ENCODE measurements at places on chromosomes 11 and 22. TPM values are rescaled to one million over a fixed set of nuclear protein-coding genes. Genes with fewer than 3 reads are reported as not detected.

The MAPK11 gene
- total RNA-seq = 9.4 TPM

The OR2D2 gene
- not detected for total RNA-seq

The GRIA4 gene
- total RNA-seq = not detected

The PRAME gene
- total RNA-seq = not detected

The CBLIF gene
- total RNA-seq = not detected

The CNGA4 gene
- 2.9 TPM for total RNA-seq

The SYT9 gene
- total RNA-seq = not detected

DNA sequence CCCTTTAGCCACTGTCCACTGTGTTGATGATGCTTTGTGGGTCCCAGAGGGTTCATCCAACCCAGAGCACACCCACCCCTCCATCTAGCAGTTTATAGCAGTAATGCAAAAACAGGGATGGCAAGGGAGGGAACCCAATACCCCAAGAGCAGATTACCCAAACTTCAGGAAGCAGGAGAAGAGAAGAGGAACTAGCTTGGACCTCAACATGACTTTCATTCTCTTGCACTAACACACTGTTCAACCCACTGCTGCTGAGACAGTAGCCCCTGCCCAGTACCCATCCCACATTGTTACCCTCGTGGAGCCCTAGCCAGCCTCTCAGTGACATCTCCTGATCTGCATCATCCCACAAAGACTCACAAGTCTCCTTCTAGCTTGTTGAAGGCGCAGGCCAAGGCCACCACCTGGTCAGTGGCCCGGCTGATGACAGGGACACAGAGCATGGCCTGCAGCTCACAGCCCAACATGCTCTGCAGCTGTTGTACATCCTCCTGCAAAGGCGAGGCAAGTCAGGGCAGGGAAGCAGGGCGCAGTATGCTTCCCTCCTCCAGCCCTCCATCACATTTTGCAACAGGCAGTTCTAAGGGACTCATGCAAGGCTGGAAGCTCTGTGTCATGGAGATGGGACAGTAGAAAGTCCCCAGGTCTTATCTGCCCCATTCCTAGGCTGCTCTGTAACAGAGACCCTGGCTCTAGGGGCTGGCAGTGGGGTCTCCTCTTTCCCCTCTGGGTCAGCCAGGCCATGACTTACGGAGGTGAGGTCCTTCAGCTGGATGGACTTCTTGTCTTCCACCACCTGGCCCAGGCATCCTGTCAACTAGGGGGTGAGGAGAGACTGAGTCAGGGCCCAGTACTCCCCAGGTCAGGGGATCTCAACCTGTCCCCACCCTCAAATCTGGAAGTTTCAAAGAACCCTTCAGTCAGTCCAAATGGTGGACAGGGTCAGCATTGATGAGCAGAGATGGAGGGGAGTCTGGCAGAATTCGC lies 85.5 kb downstream of the PDE2A start:
- H3K27ac ChIP-seq = no peak overlapping the region
- H3K27me3 ChIP-seq = no peaks in the 10 kb centered on the region
- H3K4me3 ChIP-seq = no peak overlapping the region
- DNase-seq = no peak
- peaks cover 24% of the 10 kb centered on the region for H3K4me1 ChIP-seq
- no peaks in the 10 kb centered on the region for H3K36me3 ChIP-seq

DNA sequence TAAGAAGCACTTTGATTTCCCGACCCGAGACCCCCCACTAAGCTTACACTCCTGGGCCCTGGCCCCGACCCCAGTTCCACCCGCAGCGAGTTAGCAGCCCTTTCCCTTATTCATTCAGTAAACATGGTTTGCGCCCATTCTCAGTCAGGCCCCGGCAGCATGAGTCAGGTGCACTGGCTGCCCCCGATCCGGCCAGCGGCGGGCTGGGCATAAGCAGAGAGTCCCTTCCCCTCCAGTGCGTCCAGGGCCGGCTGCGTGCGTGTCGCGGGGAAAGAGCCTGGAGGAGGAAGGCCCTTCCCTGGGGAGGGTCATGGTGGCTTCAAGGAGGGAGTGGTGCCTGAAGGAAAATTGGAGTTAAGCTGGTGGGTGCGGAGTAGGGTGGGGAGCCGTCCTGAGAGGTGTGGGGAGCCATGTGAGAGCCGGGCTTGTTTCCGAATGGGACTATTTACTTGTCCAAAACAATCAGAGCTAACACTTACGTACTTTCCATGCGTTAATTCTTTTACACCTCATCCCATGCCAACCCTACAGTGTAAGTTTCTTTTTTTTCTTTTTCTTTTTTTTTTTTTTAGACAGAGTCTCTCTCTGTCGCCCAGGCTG lies 657 bp downstream of the IGHMBP2 start:
- H3K36me3 ChIP-seq = peaks cover 28% of the 10 kb centered on the region
- peaks cover 20% of the 10 kb centered on the region for H3K4me1 ChIP-seq
- peak; percentile 42 for DNase-seq
- H3K27me3 ChIP-seq = no peaks in the 10 kb centered on the region
- peak overlapping the region; percentile 90 for H3K27ac ChIP-seq

GRCh38 chr22:17103351-17103750 lies 17.8 kb downstream of the TMEM121B start:
- no peak overlapping the region for H3K27ac ChIP-seq
- peaks cover 95% of the 10 kb centered on the region for H3K36me3 ChIP-seq
- H3K4me1 ChIP-seq = peaks cover 18% of the 10 kb centered on the region
- no peaks in the 10 kb centered on the region for H3K27me3 ChIP-seq
- H3K4me3 ChIP-seq = no peak overlapping the region

GRCh38 chr22:40218723-40219294 lies 41.1 kb downstream of the TNRC6B start:
- no peak overlapping the region for H3K27ac ChIP-seq
- peaks cover 50% of the 10 kb centered on the region for H3K4me1 ChIP-seq
- no peaks in the 10 kb centered on the region for H3K36me3 ChIP-seq
- H3K4me3 ChIP-seq = no peak overlapping the region
- no peaks in the 10 kb centered on the region for H3K27me3 ChIP-seq

GRCh38 chr11:104892723-104893511 lies 5.3 kb downstream of the CASP12 start:
- H3K4me3 ChIP-seq = no peak overlapping the region
- no peaks in the 10 kb centered on the region for H3K27me3 ChIP-seq
- DNase-seq = no peak
- H3K36me3 ChIP-seq = no peaks in the 10 kb centered on the region
- no peak overlapping the region for H3K27ac ChIP-seq

- H3K4me3 ChIP-seq = no peak overlapping the region
- no peaks in the 10 kb centered on the region for H3K36me3 ChIP-seq
- peaks cover 5% of the 10 kb centered on the region for H3K4me1 ChIP-seq
- no peak for DNase-seq
These were observed 5.3 kb downstream of the SLC7A4 start for GRCh38 chr22:21026783-21027692.

GRCh38 chr22:19579115-19579811 lies 55.1 kb upstream of the CLDN5 start:
- no peaks in the 10 kb centered on the region for H3K27me3 ChIP-seq
- H3K36me3 ChIP-seq = no peaks in the 10 kb centered on the region
- peak overlapping the region; percentile 77 for H3K27ac ChIP-seq
- peaks cover 9% of the 10 kb centered on the region for H3K4me1 ChIP-seq
- H3K4me3 ChIP-seq = no peak overlapping the region
- DNase-seq = no peak

DNA sequence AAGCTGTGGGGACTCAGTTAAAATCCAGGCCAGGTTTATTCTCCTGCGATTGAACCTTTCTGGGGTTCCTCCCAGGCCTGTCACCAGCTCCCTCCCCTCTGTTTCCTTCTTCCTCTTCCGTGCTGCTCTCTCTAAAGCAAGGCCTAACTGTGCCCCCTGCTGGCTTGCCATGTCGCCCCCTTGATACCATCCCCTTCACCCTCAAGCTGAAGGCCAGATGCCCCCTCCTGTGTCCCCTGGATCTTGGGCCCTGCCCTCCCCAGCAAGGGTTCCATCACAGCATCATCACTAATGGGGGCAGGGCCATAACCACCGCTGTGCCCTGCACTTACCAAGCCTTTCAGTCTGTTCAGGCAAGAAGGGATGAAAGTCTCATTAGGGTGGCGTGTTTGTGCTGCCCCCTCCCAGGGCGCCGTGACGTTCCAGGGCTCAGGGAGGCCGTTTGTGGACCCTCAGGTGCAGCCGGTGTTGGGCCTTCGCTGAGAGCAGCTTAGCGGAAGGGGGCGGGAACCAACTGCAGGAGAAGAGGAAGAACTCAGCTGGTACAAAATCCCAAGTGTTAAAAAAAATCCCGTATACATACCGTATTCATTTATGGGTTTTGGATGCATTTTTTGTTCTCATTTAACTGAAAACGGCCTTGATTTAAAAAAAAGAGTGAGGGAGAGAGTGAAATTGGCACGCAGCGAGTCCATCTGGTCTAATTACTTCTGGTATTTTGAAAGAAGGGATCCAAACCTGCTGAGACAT lies 69.9 kb downstream of the MPPED1 start:
- H3K27ac ChIP-seq = no peak overlapping the region
- H3K36me3 ChIP-seq = no peaks in the 10 kb centered on the region
- no peak for DNase-seq
- no peaks in the 10 kb centered on the region for H3K4me1 ChIP-seq

DNA sequence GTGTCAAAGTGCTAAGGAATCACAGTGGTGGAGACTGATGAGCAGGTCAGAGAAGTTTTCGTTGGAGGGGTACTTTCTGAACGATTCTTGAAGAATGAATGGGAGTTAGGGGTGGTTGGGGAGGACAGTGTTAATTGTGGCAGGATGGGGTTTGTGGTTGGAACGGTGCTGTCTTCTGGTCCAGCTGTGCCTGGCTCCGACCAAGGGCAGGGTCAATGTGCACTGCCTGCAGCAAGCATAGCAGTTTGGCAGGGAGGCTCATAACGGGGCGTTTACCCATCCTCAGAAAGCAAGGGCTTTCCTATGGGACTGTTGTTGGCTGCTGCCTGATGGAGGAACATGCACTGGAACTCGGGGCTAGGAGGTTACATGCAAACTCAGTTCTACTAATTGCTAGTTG lies 265.8 kb downstream of the KIRREL3 start:
- H3K27me3 ChIP-seq = no peaks in the 10 kb centered on the region
- H3K4me1 ChIP-seq = no peaks in the 10 kb centered on the region
- H3K36me3 ChIP-seq = no peaks in the 10 kb centered on the region
- H3K4me3 ChIP-seq = no peak overlapping the region
- no peak for DNase-seq

- H3K4me1 ChIP-seq = peaks cover 16% of the 10 kb centered on the region
- H3K27ac ChIP-seq = no peak overlapping the region
- H3K27me3 ChIP-seq = no peaks in the 10 kb centered on the region
These were observed 23.8 kb downstream of the UPB1 start for GRCh38 chr22:24518771-24519485.

- no peak overlapping the region for H3K4me3 ChIP-seq
- no peaks in the 10 kb centered on the region for H3K36me3 ChIP-seq
- no peak overlapping the region for H3K27ac ChIP-seq
- H3K4me1 ChIP-seq = peaks cover 90% of the 10 kb centered on the region
- no peaks in the 10 kb centered on the region for H3K27me3 ChIP-seq
These were observed 8.9 kb downstream of the AP2A2 start for GRCh38 chr11:934527-934926.

- no peaks in the 10 kb centered on the region for H3K36me3 ChIP-seq
- no peak overlapping the region for H3K4me3 ChIP-seq
- DNase-seq = no peak
- no peaks in the 10 kb centered on the region for H3K27me3 ChIP-seq
These were observed 35.9 kb upstream of the NUP50 start for GRCh38 chr22:45127866-45128265.

- H3K4me3 ChIP-seq = no peak overlapping the region
- H3K36me3 ChIP-seq = no peaks in the 10 kb centered on the region
- H3K27ac ChIP-seq = no peak overlapping the region
- no peak for DNase-seq
These were observed 6.8 kb downstream of the CRYBB1 start for GRCh38 chr22:26610996-26611395.

- DNase-seq = no peak
- H3K36me3 ChIP-seq = no peaks in the 10 kb centered on the region
- no peak overlapping the region for H3K27ac ChIP-seq
These were observed 18.8 kb downstream of the PRPF19 start for GRCh38 chr11:60887556-60887955.

- no peak overlapping the region for H3K4me3 ChIP-seq
- peaks cover 5% of the 10 kb centered on the region for H3K36me3 ChIP-seq
- no peaks in the 10 kb centered on the region for H3K27me3 ChIP-seq
These were observed 59.6 kb downstream of the PISD start for GRCh38 chr22:31602259-31602952.

DNA sequence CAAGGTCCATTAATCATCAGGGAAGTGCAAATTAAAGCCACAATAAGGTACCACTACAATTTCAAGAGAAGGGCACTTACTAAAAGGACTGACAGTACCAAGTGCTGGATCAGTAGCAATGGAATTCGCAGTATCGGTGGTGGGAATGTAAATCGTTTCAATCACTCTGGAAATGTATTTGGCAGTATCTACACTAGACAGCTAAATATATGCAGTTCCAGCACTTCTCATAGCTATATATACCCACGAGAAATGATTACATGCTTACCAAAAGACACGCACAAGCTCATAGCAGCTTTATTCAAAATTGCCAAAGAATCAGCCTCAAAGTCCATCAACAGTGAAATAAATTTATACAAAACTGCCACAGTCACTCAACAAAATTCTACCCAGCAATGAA lies 4.4 kb upstream of the ZNF280B start:
- H3K27me3 ChIP-seq = no peaks in the 10 kb centered on the region
- no peak overlapping the region for H3K27ac ChIP-seq
- no peaks in the 10 kb centered on the region for H3K36me3 ChIP-seq
- no peak overlapping the region for H3K4me3 ChIP-seq
- H3K4me1 ChIP-seq = no peaks in the 10 kb centered on the region
- no peak for DNase-seq

DNA sequence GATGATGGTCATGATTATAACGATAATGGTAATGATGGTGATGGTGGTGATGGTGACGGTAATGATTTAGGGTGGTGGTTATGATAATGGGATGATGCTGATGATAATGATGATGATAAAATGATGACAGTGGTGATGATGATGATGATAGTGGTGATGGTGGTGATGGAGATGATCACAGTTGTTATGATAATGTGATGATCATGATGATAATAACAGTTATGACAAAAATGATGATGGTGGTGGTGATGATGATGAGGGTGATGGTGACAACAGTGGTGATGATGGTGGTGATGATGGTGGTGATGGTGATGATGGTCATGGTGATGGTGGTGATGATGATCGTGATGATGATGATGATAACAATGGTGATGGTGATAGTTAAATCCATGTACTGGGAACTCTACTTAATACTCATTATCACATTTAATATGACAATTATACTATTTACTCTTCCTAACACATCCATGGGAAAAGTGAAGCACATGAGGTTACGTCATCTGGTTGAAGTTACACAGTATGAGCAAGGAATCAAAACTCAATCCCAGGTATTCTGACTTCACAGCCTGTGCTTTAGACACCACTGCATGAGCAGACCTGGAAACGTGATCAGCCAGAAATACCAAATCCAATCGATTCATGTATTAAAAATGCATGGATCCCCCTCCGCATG lies 322.2 kb downstream of the BRD1 start:
- H3K27me3 ChIP-seq = no peaks in the 10 kb centered on the region
- no peak overlapping the region for H3K27ac ChIP-seq
- H3K36me3 ChIP-seq = no peaks in the 10 kb centered on the region
- no peak overlapping the region for H3K4me3 ChIP-seq

DNA sequence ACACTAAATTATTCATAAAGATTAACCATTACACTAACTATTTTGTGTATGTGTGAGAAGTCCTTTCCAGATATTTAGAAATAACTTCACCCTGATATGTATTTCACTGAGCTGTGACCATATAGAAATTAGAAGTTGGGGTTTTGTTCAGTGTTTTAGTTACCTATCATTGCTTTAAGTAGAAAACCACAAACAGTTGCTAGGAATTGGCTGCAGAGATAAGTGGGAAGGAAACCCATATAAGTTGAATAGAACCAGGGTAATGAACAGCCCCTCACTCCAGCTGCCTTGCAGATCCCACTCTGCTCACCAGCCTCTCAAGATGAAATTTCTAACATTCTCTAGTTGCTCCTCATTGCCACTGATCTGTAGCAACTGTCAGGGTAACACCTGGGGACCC lies 10.3 kb downstream of the SRSF8 start:
- peaks cover 42% of the 10 kb centered on the region for H3K4me1 ChIP-seq
- peak overlapping the region; percentile 56 for H3K27ac ChIP-seq
- no peaks in the 10 kb centered on the region for H3K36me3 ChIP-seq
- DNase-seq = no peak
- H3K27me3 ChIP-seq = no peaks in the 10 kb centered on the region
